ENCODE measurements at places on chromosomes 12 and 14.
A peak's percentile ranks its signal among the peaks of the same experiment; 100 is the strongest.

DNA sequence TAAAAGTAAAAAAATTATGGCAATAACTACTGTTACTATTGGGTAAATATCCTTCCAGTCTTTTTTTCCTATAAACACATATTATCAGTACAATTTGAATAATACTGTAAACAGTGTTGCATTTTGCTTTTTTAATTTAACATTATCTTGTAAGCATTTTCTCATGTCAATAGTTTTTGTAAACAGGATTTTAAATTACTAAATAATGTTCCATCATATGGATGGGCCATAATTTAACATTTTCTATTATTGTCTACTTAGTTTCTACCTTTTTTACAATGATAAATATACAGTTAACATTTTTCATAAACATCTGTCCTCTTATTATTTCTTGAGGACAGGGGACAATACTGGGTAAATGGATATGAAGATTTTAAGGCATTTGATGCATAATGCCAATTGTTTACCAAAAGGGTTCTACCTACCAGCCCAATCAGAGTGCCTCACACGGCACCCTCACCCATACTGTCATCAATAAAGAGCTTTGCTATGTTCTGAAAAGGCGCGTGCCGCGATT, 759 bp upstream of the ACVR1B start:
- no peak for DNase-seq

GRCh38 chr12:62895351-62895877, 39.5 kb downstream of the PPM1H start:
- peak; percentile 17 for DNase-seq

GRCh38 chr12:112875608-112876007, 31.2 kb upstream of the OAS1 start:
- no peak for DNase-seq

GRCh38 chr12:100274291-100274690, 7.3 kb downstream of the SCYL2 start:
- no peak for DNase-seq

GRCh38 chr14:75427482-75428229, at the start of gene JDP2:
Gene JDP2 (plus strand): TSS chr14:75428022. CDS start chr14:75437921, 9,899 bp downstream.
- DNase-seq: peak; percentile 92
